ENCODE measurements at places on chromosomes 7 and 10. TPM values are rescaled to one million over a fixed set of nuclear protein-coding genes. Genes with fewer than 3 reads are reported as not detected.

The KAZALD1 gene
- total RNA-seq, result 0.55 TPM

The LRRTM3 gene
- total RNA-seq, result not detected

GRCh38 chr7:130087364-130087763 lies 17.0 kb downstream of the KLHDC10 start:
- no peak overlapping the region for H3K4me3 ChIP-seq
- H3K27ac ChIP-seq, result no peak overlapping the region
- H3K4me1 ChIP-seq, result peaks cover 10% of the 10 kb centered on the region
- DNase-seq, result no peak
- H3K36me3 ChIP-seq, result peaks cover 5% of the 10 kb centered on the region

GRCh38 chr7:134646425-134647305 lies at the start of gene BPGM:
TSS of gene BPGM (plus strand) at chr7:134646853. CDS start at chr7:134661508, 14,655 bp downstream.
- DNase-seq, result peak; percentile 97
- peaks cover 26% of the 10 kb centered on the region for H3K4me1 ChIP-seq
- no peak within 1 kb of the TSS for H3K4me3 ChIP-seq
- no peaks in the 10 kb centered on the region for H3K27me3 ChIP-seq

- no peak for DNase-seq
- H3K27me3 ChIP-seq, result no peaks in the 10 kb centered on the region
- peaks cover 4% of the 10 kb centered on the region for H3K4me1 ChIP-seq
- H3K4me3 ChIP-seq, result no peak overlapping the region
These were observed 188.3 kb downstream of the DGKB start for GRCh38 chr7:14714161-14714728.

DNA sequence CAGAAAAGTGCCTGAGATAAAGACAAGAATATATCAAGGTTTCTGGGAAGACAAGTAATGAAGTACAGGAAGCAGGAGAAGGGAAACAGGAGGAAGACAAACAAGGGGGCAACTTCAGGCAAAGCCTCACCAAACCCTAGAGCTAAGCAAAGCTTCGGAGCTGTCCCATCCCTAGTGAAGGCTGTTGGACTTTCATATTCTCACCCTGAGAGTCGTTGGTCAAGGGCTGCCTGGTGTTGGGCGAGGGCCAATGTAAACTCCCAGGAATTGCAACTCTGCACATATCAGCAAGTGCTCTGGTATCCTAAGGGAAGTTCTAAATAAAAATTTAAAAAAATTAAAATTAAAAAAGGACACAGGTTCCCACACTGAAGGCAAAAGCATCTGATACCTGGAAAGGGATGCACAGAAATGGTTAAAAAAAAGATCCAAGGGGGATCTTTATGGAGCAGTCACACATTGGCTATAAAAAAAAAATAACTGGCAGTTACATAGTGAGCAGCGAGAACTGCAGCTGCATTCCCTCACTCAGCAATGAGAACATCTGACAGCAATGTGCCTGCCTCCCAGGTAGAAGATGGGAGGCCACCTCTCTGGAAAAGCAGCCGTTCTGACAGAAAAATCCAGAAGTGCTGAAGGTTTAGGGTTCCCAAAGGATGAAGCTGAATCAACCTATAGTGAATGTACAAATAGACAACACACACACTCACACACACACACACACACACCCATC lies 304.7 kb downstream of the WDR11 start:
- peaks cover 2% of the 10 kb centered on the region for H3K4me1 ChIP-seq
- no peak for DNase-seq
- H3K27ac ChIP-seq, result no peak overlapping the region
- H3K4me3 ChIP-seq, result no peak overlapping the region
- no peaks in the 10 kb centered on the region for H3K27me3 ChIP-seq

The ARHGEF5 gene
- total RNA-seq, result 10.8 TPM

DNA sequence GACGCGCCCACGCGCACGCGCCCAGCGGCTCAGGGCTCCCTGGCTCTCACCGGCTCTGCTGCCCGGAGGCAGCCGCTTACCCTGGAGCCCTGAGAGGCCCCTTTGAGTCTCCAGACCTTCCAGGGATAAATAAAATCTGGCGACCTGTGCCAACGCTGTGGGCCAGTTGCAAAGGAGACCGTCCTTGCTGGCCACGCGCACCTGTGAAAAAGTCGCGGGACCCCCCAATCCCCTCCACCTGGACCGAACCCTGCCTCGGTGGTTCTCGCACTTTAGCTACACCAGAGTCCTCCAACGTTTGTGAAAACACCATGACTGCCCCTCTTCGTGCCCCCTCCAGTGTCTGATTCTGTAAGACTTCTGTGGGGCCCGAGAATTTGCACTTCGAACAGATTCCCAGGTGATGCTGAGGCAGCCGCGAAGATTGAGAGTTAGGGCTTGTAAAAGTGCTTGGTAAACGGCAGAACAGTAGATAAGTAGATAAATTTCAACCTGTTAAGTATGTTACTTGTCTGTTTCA lies 102.4 kb upstream of the SVIL start:
- DNase-seq, result no peak
- H3K36me3 ChIP-seq, result no peaks in the 10 kb centered on the region
- H3K27ac ChIP-seq, result no peak overlapping the region

GRCh38 chr10:112958275-112958995 lies 8.4 kb downstream of the TCF7L2 start:
- no peak overlapping the region for H3K4me3 ChIP-seq
- H3K36me3 ChIP-seq, result no peaks in the 10 kb centered on the region
- no peak overlapping the region for H3K27ac ChIP-seq

The IDI2 gene
- total RNA-seq, result not detected

DNA sequence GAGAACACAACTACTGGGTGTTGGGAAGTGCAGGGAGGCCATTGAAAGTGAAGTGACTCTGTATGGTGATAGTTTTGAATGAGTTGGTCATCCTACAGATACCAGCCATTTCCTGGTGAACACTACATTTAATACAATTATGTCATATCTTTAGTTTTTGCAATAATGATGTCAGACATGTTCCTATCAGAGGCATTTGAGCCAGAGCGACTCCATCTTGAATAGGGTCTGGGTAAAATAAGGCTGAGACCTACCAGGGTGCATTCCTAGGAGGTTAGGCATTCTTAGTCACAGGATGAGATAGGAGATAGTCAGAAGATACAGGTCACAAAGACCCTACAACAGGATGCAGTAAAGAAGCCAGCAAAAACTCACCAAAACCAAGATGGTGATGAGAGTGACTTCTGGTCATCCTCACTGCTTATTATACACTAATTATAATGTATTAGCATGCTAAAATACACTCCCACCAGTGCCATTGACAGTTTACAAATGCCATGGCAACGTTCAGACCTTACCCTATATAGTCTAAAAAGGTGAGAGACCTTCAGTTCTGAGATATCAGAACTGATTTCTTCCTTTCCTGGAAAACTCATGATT lies 28.2 kb downstream of the ADK start:
- H3K4me3 ChIP-seq, result no peak overlapping the region
- peaks cover 48% of the 10 kb centered on the region for H3K4me1 ChIP-seq
- H3K36me3 ChIP-seq, result peaks cover 16% of the 10 kb centered on the region

GRCh38 chr10:42690449-42691360 lies 52.3 kb upstream of the ZNF33B start:
- H3K27ac ChIP-seq, result no peak overlapping the region
- no peaks in the 10 kb centered on the region for H3K36me3 ChIP-seq
- H3K4me1 ChIP-seq, result no peaks in the 10 kb centered on the region

DNA sequence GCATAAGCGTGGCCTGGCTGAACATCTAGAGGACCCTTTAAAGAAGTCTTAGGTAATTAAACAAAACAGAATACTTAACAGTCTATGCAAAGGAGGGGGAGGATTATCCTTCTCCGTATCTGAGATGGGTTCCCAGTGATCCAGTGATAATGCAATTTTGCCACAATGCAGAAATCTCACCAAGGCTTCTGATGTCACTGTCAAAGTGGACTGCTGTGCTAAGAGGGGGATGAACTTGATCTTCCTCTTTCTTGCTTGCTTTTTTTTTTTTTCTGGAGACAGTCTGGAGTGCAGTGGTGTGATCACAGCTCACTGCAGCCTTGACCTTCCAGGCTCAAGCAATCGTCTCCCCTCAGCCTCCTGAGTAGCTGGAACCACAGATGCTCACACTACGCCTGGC lies 30.8 kb downstream of the GATA3 start:
- no peak for DNase-seq
- H3K4me1 ChIP-seq, result peaks cover 32% of the 10 kb centered on the region
- H3K27me3 ChIP-seq, result no peaks in the 10 kb centered on the region
- no peak overlapping the region for H3K27ac ChIP-seq

The CCSER2 gene
- 36.4 TPM for total RNA-seq

- no peaks in the 10 kb centered on the region for H3K36me3 ChIP-seq
- H3K4me3 ChIP-seq, result no peak overlapping the region
- H3K4me1 ChIP-seq, result no peaks in the 10 kb centered on the region
- no peaks in the 10 kb centered on the region for H3K27me3 ChIP-seq
- H3K27ac ChIP-seq, result no peak overlapping the region
These were observed 131.5 kb upstream of the LYZL1 start for GRCh38 chr10:29157321-29157720.

DNA sequence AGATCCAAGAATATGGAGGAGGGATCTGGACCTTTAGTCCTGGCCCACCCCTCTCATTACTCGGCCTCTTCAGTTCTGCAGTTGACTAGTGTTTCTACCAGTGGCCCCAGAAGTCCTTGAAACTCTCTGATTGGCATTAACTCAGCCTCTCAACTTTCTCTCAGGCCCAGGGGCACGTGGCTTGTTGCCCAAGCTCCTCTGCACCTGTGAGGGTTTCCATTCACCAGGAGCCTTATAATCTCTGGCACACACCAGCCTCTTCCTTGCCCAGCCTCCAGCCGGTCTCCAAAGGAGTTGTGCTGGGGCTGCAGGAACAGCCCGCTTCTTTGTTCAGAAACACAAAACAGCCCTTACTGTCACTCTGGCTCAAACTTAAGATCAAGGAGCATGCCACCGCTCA lies 47.6 kb upstream of the ZPBP start:
- H3K36me3 ChIP-seq, result no peaks in the 10 kb centered on the region
- no peak for DNase-seq
- H3K4me1 ChIP-seq, result peaks cover 25% of the 10 kb centered on the region
- H3K27me3 ChIP-seq, result peaks cover 8% of the 10 kb centered on the region
- H3K4me3 ChIP-seq, result no peak overlapping the region
- H3K27ac ChIP-seq, result no peak overlapping the region

GRCh38 chr10:59873896-59874295 lies 32.5 kb downstream of the CCDC6 start:
- DNase-seq, result no peak
- no peaks in the 10 kb centered on the region for H3K27me3 ChIP-seq
- H3K4me1 ChIP-seq, result peaks cover 64% of the 10 kb centered on the region
- no peak overlapping the region for H3K27ac ChIP-seq
- H3K4me3 ChIP-seq, result no peak overlapping the region
- peaks cover 12% of the 10 kb centered on the region for H3K36me3 ChIP-seq

GRCh38 chr10:74924251-74924963 lies 98.0 kb downstream of the KAT6B start:
- H3K27me3 ChIP-seq, result no peaks in the 10 kb centered on the region
- no peak overlapping the region for H3K27ac ChIP-seq
- H3K4me1 ChIP-seq, result peaks cover 17% of the 10 kb centered on the region
- H3K36me3 ChIP-seq, result peaks cover 11% of the 10 kb centered on the region

- no peaks in the 10 kb centered on the region for H3K4me1 ChIP-seq
- H3K36me3 ChIP-seq, result no peaks in the 10 kb centered on the region
- H3K27me3 ChIP-seq, result peaks cover 13% of the 10 kb centered on the region
- no peak for DNase-seq
- H3K27ac ChIP-seq, result no peak overlapping the region
These were observed 919 bp downstream of the SLC29A4 start for GRCh38 chr7:5283421-5284303.

DNA sequence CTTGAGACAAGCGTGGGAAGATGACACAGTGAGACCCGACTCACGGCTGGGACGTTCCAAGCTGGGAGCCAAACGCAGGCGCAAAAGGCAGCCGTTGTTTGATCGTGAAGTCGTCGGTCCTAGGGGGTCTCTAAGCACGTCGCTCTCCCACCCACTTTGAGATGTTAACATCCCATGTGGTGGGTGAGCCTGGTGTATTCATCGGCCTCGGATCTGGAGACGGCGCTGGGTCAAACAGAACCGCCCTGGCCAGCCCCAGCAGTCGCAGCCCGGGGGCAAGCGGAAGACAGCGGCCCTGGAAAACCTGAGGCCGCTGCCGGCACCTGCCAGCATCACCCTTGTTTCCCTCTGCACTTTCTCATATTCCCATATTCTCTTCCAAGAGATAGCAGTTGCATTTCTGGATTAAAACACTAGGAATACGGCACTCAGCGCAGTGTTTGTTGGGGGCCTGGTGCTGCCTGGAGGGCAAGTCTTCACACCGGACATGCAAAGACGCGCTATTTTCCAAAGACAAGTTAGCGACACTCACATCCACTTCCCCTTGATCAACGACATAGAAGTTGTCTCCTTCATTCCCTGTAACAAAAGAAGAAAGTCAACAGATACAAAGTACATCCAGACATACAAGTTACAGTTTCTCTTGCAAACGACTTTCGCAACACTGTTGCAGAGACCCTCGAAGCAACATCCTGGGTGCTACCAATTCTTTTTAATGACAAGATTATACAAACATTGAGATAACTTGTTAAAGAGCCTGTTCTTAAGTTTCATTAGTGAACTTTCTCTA lies 86.2 kb upstream of the PDGFA start:
- H3K27ac ChIP-seq, result peak overlapping the region; percentile 99
- DNase-seq, result no peak
- H3K27me3 ChIP-seq, result no peaks in the 10 kb centered on the region
- peaks cover 51% of the 10 kb centered on the region for H3K4me1 ChIP-seq

The NPFFR1 gene
- not detected for total RNA-seq

GRCh38 chr10:74189999-74190421 lies 39.0 kb downstream of the ADK start:
- H3K4me1 ChIP-seq, result peaks cover 52% of the 10 kb centered on the region
- H3K27me3 ChIP-seq, result no peaks in the 10 kb centered on the region
- H3K36me3 ChIP-seq, result peaks cover 4% of the 10 kb centered on the region
- DNase-seq, result no peak

The CALN1 gene
- total RNA-seq, result not detected

- no peak overlapping the region for H3K27ac ChIP-seq
- no peak overlapping the region for H3K4me3 ChIP-seq
- H3K36me3 ChIP-seq, result no peaks in the 10 kb centered on the region
These were observed 453 bp upstream of the GALNT17 start for GRCh38 chr7:71131256-71132126.

- DNase-seq, result no peak
- H3K4me1 ChIP-seq, result peaks cover 11% of the 10 kb centered on the region
- peaks cover 38% of the 10 kb centered on the region for H3K36me3 ChIP-seq
- H3K27me3 ChIP-seq, result no peaks in the 10 kb centered on the region
- no peak overlapping the region for H3K27ac ChIP-seq
These were observed 71.5 kb downstream of the LRRC4 start for GRCh38 chr7:127959770-127960169.

DNA sequence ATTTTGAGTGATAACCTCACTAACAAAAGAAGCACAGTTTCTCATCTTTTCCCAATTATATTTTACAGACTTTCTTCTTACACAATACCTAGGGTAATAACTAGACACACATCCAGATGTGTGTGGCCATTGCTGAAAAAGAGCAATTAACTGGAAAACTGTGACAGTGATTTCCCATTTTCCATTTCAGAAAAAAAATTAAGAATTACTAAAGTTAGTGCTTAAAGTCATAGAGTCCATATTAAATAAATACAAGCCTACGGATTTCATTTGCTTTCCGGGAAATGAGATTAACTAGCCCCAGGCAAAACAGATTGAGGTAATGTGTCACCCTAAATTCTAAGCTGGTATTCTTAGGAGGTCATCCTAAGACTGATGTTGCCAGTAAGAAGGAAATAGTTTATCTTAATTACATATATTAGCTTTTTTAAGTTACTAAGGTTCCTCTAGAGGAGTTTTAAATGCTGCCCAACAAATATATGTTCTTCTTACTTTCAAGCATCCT lies 10.2 kb upstream of the MACC1 start:
- H3K27ac ChIP-seq, result no peak overlapping the region
- no peaks in the 10 kb centered on the region for H3K4me1 ChIP-seq
- no peak overlapping the region for H3K4me3 ChIP-seq
- DNase-seq, result no peak
